ENCODE measurements at places on chromosomes 11 and 22. TPM values are rescaled to one million over a fixed set of nuclear protein-coding genes. Genes with fewer than 3 reads are reported as not detected.
A peak's percentile ranks its signal among the peaks of the same experiment; 100 is the strongest.

- DNase-seq, result no peak
Observed at GRCh38 chr22:31029276-31029675, 51.8 kb upstream of the SMTN start.

GRCh38 chr22:38310518-38311322, 6.5 kb downstream of the CSNK1E start:
- DNase-seq, result no peak

Gene TEX12
- polyA plus RNA-seq, result 0.43 TPM

Gene RBM4B
- polyA plus RNA-seq, result 14.3 TPM

Gene TTC17
- 82.5 TPM for polyA plus RNA-seq

GRCh38 chr22:27809226-27809603, 7.7 kb upstream of the MN1 start:
- DNase-seq, result no peak

DNA sequence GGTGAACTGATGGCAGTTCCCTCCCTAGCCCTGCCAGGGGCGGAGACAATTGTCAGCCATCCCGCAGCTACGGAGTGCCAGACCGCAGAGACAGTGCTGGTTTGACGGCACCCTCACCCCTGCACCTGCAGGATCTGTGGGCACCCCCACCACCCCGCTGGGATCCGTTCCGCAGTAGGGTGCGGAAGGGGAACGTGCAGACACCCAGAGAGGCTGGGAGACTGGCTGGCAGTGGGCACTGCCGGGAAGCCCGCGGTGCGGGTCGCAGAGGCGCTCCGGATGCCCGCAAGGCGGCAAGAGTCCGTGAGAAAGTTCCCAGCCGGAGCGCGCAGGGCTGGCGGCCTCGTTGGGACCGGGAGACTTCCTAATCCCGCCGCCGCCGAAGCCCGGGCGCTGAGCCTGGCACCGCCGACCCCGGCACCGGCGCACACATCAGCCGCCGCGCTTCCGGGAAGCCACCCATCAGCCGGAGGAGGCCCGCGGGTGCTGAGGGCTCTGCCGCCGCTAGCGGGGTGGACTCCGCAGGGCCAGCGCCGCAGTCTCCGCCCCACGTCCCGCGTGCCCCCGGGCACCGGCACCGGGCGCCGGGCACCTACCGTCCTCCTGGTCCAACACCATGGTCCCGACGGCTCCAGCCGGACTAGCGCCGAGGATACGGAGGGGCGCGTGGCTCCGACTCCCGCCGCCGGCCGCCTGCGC, 4.3 kb upstream of the LMO1 start:
- no peak for DNase-seq

DNA sequence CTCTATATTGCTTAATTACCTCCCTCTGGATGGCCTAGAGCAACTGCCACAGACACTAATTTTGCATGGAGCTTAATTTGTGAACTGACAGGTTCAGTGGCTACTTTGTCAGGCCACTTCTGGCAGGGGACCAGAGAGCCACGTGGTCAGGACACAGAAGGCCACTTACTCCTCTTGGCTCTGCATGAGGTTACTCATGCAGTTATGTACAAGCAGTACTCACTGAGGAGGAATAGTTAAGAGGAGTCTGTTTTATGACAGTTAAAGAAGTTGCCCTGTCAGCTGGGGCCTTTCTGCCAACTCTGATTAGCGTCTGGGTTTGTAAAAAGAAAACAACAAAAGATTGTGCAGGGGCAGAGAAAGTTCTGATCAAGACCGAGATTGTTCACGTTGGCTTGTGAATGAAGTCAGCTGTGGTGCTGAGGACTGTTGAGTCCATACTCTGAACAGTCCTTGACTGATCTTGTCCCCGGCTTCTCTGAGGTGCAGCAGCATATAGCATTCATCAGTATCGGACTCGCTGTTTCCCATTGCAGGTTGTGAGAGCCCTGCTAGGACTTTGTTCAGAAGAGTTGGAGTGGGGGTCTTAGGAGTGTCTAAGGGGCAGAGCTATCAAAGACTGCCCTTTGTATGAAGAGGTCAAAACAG, 41.4 kb downstream of the PPFIBP2 start:
- no peak for DNase-seq

- no peak for DNase-seq
Observed at GRCh38 chr11:58771458-58771855, 39.7 kb upstream of the GLYAT start.

Gene BACE1
- 6.9 TPM for polyA plus RNA-seq

- no peak for DNase-seq
Observed at GRCh38 chr22:29947410-29948384, 64.7 kb downstream of the MTMR3 start.

Gene LARGE2
- polyA plus RNA-seq, result 0.48 TPM

DNA sequence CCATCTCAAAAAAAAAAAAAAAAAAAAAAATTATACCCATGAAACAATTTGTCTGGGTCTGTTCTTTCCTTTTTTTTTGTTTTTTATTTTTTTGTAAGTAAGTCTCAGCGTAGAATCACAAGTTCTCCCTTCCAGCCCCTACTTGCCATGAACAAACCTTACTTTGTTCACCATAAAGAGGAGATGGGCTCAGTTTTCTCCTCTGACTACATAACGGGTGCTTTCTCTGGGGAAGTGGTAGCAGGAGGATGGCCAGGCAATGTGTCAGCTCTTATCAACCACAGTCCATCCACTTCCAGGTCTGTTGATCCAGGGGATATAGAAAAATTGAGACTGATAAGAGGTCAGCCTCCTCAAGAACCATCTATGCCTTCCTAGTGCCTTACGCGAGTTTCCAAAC, 11.0 kb downstream of the ASCC2 start:
- DNase-seq, result no peak

DNA sequence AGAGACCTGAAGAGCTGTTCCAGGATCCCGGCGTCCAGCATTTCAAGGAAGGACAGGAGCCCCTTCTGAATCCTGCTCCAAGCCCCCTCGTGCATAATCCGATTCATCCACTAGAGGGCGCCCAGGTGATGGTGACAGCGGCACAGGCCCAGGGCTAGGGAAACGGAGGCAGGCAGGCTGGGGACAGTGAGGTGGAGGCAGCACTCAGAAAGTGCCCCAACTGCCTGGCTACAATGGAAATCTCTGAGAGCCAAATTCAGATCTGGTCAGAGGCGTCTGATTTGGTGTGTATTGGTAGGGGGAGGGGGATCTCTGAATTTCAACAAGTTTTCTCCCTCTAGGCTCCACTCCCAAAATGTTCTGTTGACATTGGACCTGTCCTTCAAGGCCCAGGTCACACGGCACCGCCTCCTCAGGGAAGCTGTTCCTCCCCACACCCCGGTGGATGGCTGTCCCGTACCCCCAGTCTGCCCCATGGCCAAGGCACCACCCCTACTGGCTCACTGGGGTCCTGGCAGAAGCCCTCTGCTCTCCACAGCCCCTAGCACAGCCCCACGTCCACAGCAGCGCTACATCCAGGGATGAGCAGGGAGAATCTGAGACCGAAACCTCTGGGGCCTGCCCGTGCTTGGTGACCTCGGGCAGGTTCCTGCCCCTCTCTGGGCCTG, 142.9 kb downstream of the CRYBB2 start:
- peak; percentile 33 for DNase-seq

Gene DCDC1
- polyA plus RNA-seq, result not detected

GRCh38 chr22:43637275-43638260, 174.5 kb downstream of the EFCAB6 start:
- DNase-seq, result no peak

Gene CLDN5
- 0.35 TPM for polyA plus RNA-seq

- no peak for DNase-seq
Observed at GRCh38 chr11:17772704-17773600, 38.4 kb downstream of the KCNC1 start.

All from CD14-positive monocyte (primary cell).